ENCODE measurements at places on chromosomes 1 and 21.

- no peak for DNase-seq
These were observed 8.9 kb downstream of the ERI3 start for GRCh38 chr1:44346184-44346583.

DNA sequence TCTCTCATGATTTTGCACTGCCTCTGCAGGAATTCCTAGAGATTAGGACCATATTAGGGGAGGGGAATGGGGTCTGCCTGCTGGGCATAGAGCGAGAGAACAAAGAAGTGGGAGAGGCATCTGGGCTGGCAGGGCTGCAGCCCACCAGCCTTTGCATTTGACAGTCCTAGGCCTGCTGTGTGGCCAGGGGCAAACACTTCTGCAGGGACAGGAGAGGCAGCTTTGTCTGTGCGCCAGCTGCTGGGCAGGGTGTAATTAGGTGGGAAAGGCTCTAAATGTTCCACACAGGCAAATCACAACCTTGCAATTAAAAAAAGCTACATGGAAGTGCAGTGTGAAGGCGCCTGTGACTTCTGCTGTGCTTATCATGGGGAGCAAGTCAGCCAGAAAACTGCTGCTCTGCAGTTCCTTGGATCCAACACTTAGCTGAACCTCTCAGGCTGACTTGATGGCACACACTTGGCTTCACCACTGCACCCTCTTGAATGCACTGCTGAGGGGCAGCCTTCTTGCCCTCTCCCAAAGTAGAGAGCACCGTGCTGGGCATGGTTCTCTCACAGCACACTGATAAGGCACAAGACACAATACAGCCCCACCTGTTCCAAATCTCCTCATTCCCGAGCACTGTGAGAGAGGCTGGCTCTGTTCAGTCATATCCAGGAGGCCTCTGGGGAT lies 73.6 kb upstream of the TLR5 start:
- no peak for DNase-seq

DNA sequence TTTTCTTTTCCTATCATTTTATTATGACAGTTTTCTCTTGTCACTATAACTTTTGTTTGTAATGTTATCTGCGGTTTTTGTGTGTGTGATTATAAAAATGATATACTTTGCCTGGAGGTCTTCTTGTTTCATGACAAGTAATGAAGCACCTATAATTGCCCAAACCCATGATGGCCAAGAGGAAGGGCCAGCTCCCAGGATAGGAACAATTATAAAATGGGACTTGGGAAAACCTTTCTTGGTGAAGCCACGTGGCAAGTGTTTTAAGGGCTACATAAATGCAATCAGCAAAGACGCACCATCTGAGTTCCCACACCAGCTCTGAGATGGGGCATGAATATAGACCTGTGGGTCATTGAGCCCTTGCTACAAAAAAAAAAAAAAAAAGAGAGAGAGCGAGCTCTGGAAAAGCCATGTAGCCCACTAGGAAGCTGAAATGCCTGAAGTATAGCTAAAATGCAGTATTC lies 462.6 kb upstream of the RUNX1 start:
- DNase-seq = no peak

DNA sequence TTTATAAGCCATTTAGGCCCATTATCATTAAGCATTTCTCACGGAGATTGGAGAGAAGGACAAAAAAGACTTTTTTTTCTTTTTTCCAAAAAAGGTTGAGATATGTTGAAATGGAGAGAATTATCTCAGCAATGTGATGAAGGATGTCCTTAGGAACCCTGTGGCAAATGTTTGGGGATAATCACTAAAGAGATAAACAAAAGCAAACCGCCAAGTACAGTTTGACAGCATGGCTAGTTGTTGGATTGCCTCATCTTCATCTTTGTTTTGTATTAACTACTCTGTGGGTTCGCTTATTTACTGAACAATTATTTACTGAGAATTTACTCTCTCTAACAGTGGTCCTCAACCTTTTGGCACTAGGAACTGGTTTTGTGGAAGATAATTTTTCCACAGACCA lies 97.4 kb upstream of the HP1BP3 start:
- DNase-seq = no peak

GRCh38 chr1:47212636-47213229 lies 19.3 kb downstream of the TAL1 start:
- DNase-seq = no peak

DNA sequence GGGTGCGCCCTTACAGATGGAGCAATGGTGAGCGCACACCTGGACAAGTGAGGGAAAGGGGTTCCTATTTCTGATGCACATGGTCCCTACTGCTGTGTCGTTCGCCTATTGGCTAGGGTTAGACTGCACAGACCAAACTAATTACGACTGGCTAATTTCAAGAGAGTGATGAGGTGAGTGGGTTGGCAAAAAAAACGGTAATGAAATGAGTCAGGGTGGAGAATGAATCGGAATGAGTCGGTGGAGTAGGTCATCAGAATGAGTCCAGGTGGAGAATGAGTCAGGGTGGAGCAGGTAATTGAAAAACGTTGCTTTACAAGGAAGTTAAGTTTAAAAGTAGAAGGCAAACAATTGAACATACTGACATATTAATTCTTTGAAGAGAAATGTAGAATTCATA lies 79.8 kb downstream of the WDR4 start:
- DNase-seq = no peak

GRCh38 chr1:200906491-200906890 lies 11.8 kb downstream of the INAVA start:
- DNase-seq = no peak

GRCh38 chr1:161915051-161915503 lies 108.6 kb downstream of the OLFML2B start:
- peak; percentile 30 for DNase-seq

DNA sequence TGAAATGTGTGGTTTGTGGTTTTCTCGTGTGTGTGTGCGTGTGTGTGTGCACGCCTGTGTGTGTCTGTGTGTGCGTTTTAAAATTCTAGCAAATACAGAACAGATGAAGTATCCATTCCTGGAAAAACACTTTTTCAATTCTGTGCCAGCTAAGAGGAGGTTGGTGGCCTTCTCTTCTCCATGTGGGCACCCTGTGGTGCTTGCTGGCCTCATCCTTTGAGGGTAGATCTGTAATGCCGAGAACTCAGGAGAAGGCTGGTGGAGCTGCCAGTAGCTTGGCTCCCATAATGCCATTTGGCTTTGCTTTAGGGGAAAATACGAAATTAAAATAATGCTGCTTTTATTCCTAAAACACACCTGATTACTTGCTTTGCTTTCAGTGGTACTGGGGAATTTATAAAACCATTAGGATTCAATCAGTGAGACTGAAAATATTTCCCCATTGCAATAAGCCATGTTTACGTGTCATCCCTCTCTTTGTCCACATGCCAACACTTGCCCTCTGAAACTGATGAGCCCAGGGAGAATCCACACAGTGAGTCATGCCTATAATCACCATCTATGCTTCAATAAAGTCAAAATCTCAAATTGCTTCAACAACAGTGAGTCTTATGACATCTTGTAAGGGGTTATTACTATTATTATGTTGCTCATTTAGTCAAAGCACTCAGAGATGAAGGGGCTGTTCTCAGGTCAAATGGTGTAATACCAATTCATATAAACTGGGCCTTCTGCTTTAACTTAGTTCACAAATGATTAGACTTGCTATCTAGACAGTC lies 39.2 kb downstream of the ABCA4 start:
- no peak for DNase-seq

DNA sequence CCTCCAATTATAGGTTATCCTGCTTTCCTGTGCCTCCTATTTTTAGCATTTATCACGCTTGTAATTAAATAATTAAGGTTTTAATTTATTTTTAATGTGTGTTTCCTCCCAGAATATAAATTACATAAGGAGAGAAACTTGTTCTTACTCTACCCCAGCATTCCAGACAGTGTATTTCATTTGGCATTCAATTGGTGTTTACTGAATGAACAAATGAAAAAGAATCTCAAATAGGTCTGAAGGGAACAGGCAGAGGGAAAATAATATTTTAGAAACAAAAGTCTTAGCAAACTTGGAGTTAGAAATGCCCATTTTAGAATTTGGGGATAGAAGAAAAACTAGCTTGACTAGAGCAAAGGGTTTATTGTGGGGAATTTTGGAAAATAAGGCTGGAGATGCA lies 9.9 kb upstream of the RSRP1 start:
- DNase-seq = no peak

DNA sequence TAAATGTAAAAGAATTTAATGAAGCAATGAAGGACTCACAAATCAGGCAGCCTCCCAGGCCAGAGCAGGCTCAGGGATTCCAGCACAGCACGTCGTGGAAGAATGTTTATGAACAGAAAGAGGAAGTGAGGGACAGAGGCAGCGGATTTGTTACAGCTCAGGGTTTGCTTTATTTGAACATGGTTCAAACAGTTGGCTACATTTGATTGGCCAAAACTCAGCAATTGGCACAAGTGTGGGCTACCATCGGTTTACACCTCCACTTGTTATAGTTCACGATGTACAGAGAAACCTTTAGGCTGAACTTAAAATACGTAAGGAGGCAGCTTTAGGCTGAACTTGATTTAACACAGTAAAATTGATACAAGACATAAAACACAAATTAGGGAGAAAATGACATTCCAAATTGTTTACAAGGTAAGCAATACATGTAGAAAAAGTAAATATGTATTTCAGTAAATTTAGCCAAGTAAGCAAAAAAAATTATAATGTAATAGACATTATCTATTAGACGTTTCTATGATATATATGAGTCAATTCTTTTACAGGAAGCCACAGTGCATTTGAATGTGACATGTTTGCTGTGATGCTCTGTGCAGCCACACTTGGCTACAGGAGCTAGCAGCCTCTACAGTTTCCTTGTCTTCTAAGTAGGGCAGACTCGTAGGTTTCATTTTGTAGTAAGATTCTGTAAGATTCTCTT lies 126.5 kb downstream of the ADSS2 start:
- DNase-seq = no peak

GRCh38 chr1:157773493-157774350 lies 3.2 kb downstream of the FCRL2 start:
- DNase-seq = no peak

Measured in activated T-cell treated with anti-CD3 and anti-CD28 coated beads for 24 hours (primary cell).